ENCODE measurements at places on chromosomes 5 and 9.

DNA sequence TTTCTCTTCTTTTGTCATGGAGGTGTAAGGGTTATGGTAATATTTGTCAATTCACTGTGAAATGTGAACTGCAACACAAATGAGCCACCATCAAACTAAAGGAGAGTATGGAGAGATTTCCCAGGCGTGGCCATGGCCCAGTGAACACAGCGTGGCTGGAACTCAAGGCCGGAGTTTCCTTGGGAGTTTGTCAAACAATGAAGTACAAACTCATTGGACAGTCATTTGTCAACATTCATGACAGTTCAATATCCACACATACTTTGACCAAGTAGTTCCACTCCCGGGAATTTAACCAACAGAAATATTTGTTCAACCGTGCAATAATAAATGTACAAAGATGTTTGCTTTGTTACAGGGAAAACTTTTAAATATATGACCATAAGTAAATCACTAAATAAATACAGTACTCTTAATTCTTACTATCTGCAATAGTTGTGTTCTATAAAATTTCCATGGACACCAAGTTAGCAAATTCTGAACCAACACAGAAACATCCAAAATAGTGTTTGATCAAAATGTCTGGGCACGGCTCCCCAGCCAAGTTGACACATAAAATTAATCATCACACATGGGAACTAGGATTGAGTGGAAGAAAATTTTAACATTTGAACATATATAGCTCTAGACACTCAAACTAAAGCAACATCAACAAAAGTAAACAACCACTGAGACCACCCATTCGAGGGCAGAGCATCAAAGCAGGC is 87.1 kb downstream of the DIRAS2 start:
- no peak for DNase-seq

- no peak for DNase-seq
These were observed 55.6 kb upstream of the SPTLC1 start for GRCh38 chr9:92170848-92171247.

DNA sequence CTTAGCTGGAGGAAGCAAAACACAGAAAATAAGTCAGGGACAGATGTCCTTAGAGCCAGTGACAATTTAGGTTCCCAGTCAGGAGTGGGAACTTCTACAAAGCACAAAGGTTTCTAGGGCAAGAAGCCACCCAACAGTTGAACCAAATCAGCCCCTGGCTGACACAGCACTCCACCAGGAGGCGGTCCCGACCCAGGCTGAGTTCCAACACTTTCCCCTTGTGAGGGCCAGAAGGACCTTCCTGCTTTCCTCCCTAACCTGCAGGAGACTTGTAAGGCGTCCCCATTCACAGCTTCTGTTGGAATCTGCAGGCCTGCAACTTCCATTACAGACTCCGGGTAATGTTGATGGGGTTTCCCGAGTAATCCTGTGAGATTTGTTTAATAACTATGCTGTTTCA is 416.4 kb upstream of the IRX1 start:
- DNase-seq = no peak

DNA sequence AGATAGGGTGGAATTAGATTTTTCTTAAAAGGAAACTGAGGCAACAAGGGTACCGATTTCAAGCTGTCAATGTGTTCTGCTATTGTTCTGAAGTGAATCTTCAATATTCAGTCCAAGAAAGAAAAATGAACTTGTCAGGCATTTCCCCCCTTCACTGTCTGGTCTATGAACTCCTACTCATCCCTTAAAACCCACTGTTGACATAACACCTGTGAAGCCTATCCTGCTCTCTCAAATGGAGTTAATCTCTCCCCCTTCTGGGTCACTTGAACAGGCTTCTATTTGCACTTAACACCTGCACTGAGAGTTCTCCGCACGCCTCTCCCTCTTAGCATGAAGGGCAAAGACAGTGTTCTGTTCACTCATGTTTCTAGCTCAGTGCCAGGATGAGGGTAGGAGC is 144.3 kb downstream of the CRB2 start:
- no peak for DNase-seq

DNA sequence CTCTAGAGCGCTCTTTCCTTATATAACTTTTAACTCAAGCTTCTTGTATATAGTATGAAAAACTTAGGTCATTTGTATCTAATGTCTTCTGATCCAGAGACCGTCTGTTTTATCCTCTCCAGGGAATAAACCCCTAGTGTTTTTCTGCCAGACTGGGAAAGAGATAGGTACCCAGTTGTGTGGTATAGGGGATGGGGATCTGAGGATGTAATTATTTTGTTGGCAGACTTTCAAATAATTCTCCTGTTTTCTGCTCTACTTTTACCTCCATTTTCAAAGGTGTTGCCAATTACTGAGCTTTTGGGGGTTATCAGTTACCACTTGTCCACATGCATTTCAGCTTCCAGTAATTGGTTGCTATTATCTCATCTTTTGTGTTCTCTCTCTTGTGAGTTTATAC is 17.9 kb downstream of the CCDC171 start:
- DNase-seq = no peak

DNA sequence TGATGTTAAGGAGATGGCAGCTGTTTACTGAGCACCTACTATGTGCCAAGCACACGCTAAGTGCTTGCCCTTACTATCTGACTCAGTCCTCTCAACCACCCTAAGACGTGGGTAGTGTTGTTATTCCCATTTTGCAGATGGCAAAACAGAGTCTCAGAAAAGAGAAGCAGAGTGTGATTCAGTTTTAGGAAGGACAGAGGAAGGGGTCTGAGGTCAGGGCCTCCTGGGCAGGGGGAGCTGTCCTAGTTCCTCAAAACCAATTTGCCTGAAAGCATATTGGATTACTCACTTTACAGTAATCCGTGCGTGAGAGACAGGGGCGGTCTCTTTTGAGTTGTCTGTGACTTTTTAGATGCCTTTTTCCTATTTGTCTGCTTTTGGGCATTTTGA is 23.2 kb downstream of the DNM1 start:
- DNase-seq = peak; percentile 18

GRCh38 chr9:33437205-33437604 is 10.2 kb downstream of the AQP3 start:
- no peak for DNase-seq

DNA sequence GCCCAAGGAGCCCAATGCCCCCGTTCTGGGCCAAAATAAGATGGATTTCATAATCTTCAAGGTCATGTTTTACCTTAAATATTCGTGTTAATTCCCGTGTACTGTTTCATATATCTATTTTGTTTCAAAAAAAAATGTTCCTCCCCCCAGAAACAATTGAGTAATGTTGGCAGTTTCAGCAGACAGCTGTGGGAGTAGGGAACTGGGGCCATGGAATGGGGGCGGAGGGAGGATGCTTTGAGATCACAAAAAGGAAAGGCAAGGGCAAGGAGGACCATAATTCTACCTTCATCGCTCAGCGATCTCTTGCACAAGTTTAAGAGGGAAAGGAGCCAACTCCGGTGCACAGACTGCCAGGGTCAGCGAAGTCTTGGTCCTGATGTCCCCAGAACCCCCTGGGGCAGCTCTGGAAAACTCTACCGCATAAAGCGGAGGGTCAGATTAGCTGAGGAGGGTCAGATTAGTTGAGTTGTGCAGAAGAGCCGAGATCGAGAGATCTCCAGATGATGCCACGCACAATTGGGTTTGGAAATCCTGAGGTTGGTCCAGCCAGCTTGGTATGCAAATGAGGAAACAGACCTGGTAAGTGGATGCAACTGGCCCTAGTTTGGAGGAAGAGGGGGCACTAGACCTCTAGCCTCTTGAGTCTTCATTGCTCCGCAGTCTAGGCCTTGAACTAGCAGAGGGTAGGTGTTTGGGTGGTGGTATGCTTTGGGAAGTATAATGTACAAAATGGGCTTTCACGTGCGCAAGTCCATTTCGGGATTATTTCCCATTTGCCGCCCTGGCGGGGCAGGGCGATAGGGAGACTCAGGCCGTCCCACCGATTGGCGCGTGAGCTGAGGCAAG is 24.0 kb downstream of the CDKN2A start:
- no peak for DNase-seq

DNA sequence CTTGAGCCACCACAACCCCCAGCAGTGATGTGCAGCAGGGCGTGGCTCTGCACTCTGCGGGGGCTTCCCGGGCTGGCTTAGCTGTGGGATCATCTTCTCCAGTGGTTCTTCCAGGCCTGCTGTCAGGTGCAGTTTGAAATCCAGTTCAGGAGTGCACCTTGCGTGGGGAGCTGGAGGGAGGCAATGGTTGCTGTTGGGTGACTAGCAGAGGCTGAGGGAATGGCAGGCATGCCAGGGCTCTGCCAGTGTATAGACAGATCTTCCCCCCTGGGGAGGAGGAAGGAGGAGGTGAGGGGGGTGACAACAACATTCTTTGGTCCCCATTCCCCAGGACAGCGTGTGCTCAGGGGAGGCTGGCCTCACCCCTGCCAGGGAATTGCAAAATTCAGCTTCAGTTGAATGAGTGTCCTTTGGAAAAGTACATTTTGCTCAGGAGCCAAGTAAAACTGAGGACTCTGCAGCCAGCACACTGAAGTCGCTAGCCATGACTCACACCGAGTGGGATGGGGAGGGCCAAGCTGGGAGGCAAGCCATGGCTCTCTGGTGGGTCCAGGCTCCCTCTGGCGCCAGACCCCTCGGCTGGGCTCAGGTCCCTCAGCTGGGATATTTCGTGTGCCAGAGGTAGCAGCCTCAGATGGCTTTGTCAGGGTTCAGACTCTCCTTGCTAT is 35.0 kb downstream of the ERGIC1 start:
- no peak for DNase-seq

DNA sequence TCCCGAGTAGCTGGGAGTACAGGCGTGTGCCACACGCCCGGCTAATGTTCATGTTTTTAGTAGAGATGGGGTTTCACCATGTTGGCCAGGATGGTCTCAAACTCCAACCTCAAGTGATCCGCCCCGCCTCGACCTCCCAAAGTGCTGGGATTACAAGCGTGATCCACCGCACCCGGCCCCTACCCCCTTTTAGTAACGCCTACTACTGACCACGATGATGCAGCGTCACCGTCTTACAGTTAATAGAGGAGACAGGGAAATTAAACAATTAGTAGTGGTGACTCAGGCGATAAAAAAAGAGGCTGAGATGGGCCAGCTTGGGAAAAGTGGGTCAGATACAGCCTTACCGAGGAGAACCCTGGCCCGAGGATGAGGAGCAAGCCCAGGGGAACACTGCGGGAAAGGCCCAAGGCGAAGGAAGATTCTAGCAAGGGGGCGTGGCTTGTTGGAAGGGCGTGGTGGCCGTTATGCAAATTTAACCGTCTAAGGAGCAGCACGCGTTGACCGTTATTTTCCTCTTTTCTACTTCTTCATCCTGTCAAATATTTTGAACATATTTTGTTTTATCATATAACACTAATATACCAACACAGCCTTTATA is 1.6 kb upstream of the SETX start:
- no peak for DNase-seq

- DNase-seq = no peak
These were observed 25.0 kb upstream of the FREM1 start for GRCh38 chr9:14935106-14935751.

- no peak for DNase-seq
These were observed 36.5 kb downstream of the SHB start for GRCh38 chr9:38032266-38033110.

DNA sequence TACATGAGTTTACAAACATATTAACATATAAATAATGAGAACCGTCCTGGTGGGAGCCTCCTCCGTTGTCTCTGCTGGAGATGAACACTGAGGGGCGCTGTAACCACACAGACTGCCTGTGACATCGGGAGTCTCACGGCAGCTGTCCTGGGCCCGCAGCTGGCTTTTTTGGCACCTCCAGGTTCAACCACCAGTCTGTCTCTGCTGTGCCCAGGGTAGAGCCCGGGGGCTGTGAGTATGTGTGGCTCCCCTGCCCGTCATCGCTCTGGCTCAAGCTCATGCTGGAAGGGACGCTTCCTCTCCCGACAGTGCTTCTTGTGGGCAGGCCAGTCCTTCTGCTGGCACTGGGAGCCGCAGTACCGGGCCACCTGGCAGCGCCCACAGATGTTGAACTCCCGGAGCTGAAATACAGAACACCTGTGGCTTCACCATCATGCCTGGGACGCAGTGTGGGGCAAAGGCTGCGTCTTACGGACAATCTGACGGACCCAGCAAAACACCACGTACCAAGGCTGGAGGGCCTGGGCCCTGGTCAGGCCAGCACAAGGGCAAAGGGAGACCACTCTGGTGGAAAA is 3.6 kb upstream of the DPH7 start:
- DNase-seq = peak; percentile 51

- DNase-seq = no peak
These were observed 26.3 kb upstream of the FAM120AOS start for GRCh38 chr9:93479726-93480125.

- no peak for DNase-seq
These were observed 82.4 kb downstream of the AK8 start for GRCh38 chr9:132795511-132796303.

GRCh38 chr5:181281077-181281983 is 20.4 kb upstream of the TRIM52 start:
- no peak for DNase-seq

- no peak for DNase-seq
These were observed 1.3 kb downstream of the PRDM12 start for GRCh38 chr9:130665431-130666392.

- DNase-seq = no peak
These were observed 11.7 kb downstream of the FIBCD1 start for GRCh38 chr9:130927338-130927737.

GRCh38 chr5:133511653-133512235 is 100.6 kb downstream of the FSTL4 start:
- DNase-seq = no peak

- DNase-seq = no peak
These were observed 10.9 kb upstream of the PCDHB1 start for GRCh38 chr5:141040093-141040770.

- no peak for DNase-seq
These were observed 5.6 kb downstream of the S1PR3 start for GRCh38 chr9:88996921-88997235.

DNA sequence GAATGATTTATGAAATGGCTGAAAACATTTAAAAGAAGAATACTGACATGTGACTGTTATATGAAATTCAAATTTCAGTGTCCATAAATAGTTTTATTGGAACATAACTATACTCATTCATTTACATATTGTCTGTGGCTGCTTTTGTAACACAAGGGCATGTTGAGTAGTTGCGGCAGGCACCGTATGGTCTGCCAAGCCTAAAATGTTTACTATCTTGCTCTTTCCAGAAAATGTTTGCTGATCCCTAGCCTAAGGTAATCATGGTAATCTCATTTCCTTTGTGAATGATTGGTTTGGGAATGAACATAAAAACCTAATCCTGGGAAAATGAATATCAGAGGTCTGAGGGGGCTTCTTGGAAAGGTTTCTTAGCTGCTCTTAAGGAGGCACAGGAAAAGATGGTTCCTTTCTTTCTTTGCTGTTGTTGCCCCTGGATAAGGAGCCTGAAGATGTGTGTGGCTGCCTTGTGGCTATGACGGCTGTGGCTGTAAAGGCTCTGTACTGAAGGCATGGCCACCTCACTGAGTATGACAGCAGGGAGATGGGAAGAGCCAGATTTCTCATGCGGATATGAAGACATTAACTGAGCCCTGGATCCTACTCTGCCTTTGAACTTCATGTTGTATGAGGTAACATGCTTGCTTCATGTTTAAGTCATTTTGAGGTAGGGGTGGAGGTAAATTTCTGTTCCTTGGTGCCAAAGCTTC is 419.4 kb upstream of the CLINT1 start:
- DNase-seq = no peak

- DNase-seq = no peak
These were observed 67.9 kb upstream of the RXRA start for GRCh38 chr9:134258332-134258731.

- DNase-seq = no peak
These were observed 23.2 kb downstream of the EGR1 start for GRCh38 chr5:138488481-138488945.
